ENCODE measurements at places on chromosomes 3 and 15.
A peak's percentile ranks its signal among the peaks of the same experiment; 100 is the strongest.

GRCh38 chr15:57251941-57252340 is 124.4 kb upstream of the CGNL1 start:
- H3K4me1 ChIP-seq, result peaks cover 5% of the 10 kb centered on the region
- no peak overlapping the region for H3K4me3 ChIP-seq
- peaks cover 26% of the 10 kb centered on the region for H3K36me3 ChIP-seq
- no peaks in the 10 kb centered on the region for H3K27me3 ChIP-seq
- H3K27ac ChIP-seq, result peak overlapping the region; percentile 49

DNA sequence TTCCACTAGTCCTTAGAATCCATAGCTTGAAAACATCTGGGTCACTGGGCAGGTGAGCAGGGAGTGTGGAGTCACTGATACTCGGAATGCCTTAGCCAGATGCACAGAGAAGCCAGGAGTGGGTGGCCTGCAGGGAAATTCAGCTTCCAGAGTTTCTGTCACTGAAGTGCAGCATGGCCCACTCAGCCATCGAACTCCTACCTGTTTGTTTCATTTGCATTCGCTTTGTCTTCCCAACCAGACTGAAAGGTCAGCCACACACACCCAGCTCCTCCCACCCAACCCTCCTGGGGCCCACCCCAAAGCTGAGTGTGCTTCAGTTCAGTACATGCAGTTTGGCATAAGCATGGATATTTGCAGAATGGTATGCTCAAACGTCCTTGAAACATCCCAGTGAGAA is 124.5 kb upstream of the ATP10A start:
- no peak for DNase-seq
- no peak overlapping the region for H3K27ac ChIP-seq
- no peaks in the 10 kb centered on the region for H3K4me1 ChIP-seq
- H3K36me3 ChIP-seq, result no peaks in the 10 kb centered on the region

GRCh38 chr15:100980410-100981046 is 61.4 kb downstream of the LRRK1 start:
- no peaks in the 10 kb centered on the region for H3K36me3 ChIP-seq
- no peaks in the 10 kb centered on the region for H3K27me3 ChIP-seq
- H3K4me1 ChIP-seq, result no peaks in the 10 kb centered on the region
- no peak overlapping the region for H3K27ac ChIP-seq

DNA sequence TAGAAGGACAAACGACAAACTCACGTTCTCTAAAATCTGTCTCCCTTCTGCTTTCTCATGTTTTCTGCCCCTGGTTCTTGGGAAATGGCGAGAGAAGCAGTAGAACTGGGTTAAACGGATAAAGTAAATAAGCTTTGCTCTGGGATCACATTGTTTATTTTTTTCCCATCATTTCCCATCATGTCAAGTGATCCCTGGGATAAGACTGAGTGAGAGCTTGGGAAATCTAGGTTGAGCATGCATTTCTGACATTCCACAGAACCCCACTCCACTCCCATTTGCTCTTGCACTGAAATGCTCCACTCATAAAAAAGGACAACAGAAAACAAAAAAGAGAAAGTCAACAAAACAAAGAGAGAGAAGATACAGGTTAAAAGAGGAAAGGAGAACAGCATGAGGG is 69.1 kb downstream of the SEMA6D start:
- H3K27me3 ChIP-seq, result no peaks in the 10 kb centered on the region
- no peak overlapping the region for H3K27ac ChIP-seq
- no peak overlapping the region for H3K4me3 ChIP-seq
- DNase-seq, result no peak
- no peaks in the 10 kb centered on the region for H3K4me1 ChIP-seq
- no peaks in the 10 kb centered on the region for H3K36me3 ChIP-seq

DNA sequence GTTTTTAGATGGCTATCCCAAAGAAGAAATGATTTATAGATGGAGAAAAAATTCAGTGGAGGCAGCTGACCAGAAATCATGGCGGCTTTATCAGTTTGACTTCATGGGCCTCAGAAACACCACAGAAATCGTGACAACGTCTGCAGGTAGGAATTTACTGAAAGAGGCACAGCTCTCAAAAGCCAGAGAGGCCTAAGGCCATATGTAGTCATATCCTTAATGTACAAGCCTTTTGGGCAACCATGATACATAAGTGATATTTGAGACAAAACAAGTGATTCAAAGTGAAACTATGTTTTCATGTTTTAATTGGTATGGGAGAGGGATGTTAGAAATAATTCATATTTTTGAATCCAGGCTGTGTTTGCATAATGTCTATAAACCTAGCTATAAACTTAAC is 509.7 kb downstream of the GABRG3 start:
- no peak for DNase-seq
- no peak overlapping the region for H3K27ac ChIP-seq
- no peaks in the 10 kb centered on the region for H3K4me1 ChIP-seq
- no peak overlapping the region for H3K4me3 ChIP-seq

DNA sequence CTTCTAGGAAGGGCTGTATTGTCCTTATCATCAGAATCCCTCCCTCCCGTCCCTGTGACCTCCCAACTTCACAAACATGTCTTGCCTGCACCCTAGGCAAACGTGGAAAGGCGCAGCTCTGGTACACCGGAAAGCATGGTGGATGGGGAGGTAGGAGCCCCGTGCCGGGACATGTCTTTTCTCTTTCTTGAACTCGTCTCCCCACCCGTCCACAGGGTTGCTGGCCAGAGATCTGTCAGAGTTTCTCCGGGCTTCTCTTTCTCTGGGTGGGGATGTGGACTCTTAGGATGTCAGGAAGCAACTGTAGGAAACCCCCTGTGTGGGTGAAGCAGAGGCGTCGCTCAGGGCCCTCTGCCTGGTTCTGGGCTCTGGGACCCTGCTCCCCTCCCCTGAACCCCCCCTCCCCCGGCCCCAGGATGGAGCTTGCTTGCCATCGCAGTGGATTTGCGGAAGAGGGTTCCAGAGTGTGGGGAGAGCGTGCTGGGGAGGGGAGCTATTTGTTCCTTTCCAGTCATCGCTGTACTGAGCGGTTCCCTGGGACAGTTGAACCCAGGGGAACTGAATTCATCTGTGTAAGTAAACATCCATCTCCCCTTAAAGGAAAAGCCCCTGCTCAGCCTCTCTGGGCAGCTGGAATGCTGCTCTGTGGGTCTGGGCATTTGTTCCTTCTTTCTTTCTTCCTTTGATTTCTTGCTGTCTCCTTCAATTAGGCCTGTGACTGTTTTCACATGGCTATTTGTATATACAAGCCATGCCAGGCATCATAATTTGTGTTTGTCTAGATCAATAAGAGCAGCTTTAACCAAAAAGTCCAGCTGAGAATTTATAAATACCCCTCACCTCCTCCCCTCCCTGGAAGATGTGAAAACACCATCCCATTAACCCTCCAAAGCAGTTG is 72.8 kb downstream of the SMAD3 start:
- no peak for DNase-seq
- H3K27me3 ChIP-seq, result no peaks in the 10 kb centered on the region
- H3K36me3 ChIP-seq, result no peaks in the 10 kb centered on the region
- no peak overlapping the region for H3K4me3 ChIP-seq
- peaks cover 69% of the 10 kb centered on the region for H3K4me1 ChIP-seq
